Cortex of kidney (tissue), 1 donor: ENCODE measurements at places on chromosomes 5 and 9.

DNA sequence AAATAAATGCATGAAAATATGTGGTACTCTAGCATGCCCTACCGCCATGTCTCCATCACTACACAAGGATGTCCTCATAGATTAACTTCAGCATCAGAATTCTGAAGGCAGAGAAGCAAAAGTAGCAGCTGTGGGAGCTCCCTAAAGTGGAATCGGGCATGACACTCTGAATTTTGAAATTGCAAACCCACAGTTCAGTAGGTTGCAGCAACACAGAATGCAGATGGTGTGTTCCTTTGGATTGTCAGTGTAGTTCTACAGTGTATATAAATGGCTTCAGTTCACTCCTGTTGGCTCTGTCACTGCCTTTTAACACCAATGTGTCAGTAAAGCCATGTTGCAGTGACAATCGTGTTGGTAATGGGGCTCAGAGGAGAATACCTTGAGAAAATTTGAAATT, 973.6 kb upstream of the WWC1 start:
- DNase-seq = no peak

- DNase-seq = no peak
These were observed 22.3 kb downstream of the PDZD2 start for GRCh38 chr5:31661257-31661656.

DNA sequence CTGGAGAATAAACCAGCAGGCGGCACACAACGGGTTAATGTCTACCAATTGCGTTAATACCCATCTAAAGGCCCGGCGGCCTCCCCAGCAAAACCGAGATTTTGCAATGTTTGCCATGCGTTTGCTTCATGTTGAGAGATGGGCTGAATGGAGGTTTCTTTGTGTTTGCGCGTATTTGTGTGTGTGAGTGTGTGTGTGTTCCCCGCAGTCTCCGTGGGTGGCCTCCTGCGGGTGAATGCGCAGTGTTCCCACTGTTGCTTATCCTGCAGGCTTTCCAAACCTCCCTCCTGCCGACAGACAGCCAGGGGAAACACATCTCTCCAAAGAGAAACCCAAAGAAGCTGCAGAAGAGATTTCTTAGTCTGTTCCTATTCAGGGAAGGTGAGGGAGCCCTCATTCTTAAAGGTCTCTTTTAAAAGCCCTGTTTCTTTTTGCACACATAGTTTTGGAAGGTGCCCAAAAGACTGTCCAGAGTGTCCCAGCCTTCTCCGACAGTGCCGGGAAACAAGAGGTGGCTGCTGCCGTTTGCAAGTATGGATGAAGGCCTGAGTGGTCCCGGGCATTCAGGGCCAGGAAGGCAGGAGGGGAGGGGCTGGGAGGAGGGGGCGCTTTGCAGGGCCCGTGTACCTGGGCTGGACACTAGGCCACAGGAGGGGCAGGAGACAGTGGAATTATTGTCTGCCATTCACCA, 103.8 kb upstream of the ERCC6L2 start:
- DNase-seq = no peak

- no peak for DNase-seq
These were observed 92.6 kb downstream of the CWC27 start for GRCh38 chr5:64861281-64861680.

DNA sequence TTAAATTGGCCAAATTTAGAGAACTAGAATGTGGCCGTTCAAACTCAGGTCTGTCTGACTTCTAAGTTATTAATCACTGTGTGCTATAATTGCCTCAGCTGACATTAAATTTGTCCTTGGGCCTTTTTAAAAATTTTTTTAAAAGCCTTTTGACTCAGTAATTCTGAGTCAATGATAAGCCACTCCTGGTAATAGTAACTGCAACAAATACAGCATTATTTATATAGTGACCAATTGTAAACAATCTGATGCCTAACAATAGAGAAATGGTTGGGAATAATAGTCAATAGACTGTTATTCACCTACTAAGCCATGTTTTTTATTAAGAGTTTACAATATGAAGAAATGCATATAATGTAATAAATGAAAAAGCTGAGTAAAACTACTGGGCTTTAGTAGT, 70.9 kb upstream of the FSD1L start:
- DNase-seq = no peak

GRCh38 chr9:127684576-127684975, 22.2 kb upstream of the CFAP157 start:
- DNase-seq = no peak
